NCI-H1436 treated with DMSO at 0.1 percent for 48 hours (cell line): ENCODE measurements at places on chromosomes 3 and 15.

- no peak for DNase-seq
Measured at GRCh38 chr3:73188707-73189106, 127.2 kb downstream of the EBLN2 start.

DNA sequence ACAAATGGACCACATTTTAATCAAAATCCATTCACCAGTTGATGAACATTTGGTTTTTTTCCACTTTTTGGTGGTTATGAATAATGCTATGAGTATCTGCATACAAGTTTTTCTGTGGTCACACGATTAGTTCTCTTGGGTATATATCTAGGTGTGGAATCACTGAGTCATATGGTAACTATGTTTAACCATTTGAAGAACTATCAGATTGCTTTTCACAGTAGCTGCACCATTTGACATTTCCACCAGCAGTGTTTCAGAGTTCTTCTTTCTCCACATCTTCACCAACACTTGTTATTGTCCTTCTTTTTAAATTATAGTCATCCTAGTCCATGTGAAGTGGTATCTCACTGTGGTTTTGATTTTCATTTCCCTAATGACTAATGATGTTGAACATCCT is 33.3 kb upstream of the ATG7 start:
- DNase-seq = no peak

GRCh38 chr15:38440353-38441129 is 13.4 kb upstream of the FAM98B start:
- peak; percentile 61 for DNase-seq

- DNase-seq = no peak
Measured at GRCh38 chr3:98029083-98029482, 6.0 kb downstream of the GABRR3 start.

DNA sequence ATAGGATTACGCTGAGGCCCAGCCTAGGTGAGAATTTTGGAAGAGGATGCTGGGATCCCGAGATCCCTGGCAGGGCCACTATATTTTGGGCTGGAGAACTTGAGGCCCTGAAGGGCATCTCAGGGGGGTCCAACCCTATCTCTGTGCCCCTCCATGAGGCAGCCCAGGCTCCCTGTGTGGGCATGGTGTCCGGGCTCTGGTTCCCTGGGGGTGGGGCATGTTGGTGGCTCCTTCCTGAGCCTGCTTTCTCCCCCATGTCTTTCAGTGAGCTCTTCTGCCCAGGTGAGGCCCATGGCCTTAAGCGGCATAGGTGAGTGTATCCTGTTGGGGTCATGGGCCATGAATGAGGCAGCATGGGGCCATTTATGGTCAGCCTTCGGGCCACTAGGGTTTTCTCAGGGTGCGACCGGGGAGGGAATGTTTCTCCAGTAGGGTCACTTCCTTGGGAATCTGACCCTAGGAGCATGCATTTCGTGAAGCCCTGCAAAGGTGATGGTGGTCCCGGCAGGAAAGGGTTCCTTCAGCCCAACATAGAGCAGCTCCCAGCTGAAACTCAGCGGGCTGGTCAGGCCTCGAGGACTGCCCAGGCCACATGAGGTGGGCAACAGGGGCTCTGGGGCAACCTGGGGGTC is 191.3 kb downstream of the UBE3A start:
- no peak for DNase-seq

DNA sequence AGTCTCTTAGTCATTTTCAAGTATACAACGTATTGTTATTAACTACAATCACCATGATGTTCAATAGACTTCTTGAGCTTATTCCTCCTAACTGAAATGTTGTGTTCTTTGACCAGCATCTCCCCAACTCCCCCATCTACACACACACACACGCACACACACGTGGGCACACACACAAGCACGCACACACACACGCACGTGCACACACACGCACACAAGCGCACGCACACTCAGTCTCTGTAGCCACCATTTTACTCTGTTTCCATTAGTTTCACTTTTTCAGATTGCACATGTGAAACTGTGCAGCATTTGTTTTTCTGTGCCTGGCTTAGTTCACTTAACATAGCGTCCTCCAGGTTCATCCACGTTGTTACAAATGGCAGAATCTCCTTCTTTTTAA is 247.0 kb downstream of the XXYLT1 start:
- DNase-seq = no peak

GRCh38 chr15:70557521-70558258 is 205.7 kb downstream of the UACA start:
- no peak for DNase-seq

- DNase-seq = no peak
Measured at GRCh38 chr15:77974098-77974414, 103.5 kb downstream of the TBC1D2B start.

DNA sequence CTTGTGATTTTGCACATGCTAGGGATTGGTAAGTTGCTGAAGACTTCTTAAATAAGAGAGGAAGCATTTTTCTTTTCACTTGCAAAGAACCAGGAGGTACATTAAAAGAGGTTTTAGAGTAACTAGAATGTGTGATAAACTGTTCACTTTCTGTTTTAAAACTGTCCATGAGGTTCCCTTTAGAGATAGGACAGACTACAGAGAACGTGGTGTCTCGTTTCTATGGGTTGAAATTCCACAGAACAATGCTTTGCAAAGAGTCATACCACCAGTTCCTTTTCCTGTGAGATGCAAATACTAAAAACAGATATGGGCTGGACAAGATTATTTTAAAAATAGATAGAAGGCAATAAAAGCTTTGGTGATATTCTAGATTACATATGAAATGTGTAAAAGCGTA is 372.8 kb downstream of the TIGIT start:
- DNase-seq = no peak

GRCh38 chr15:63371297-63371918 is 10.2 kb downstream of the CA12 start:
- DNase-seq = no peak
